ENCODE measurements at places on chromosomes 12 and 14.

- DNase-seq = no peak
These were observed 25.0 kb downstream of the YAF2 start for GRCh38 chr12:42213023-42213422.

GRCh38 chr14:52269982-52270381 is 2.5 kb downstream of the PTGDR start:
- no peak for DNase-seq

DNA sequence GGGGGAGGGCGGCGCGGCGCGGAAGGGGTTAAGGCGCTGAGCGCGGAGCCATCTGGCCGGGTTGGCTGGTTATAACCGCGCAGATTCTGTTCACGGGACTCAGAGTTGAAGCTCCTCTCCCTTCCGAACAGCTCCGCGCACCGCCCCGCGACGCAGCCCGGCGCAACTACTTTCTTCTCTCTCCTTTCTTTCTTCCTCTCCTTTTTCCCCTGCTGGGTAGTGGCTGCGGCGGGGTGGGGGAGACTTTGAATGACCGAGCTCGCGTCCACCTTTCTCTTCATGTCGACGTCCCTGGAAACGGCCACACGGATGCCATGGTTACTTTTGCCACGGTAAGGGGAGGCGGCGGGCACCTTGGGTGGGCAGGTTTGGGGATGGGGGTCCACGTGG is at the start of gene NTF3:
Gene NTF3 (plus strand): TSS at position 98 of the 390 bp plus-strand sequence. CDS start 217 bp downstream, at position 315.
- no peak for DNase-seq

- no peak for DNase-seq
These were observed at the start of gene AKAP6 for GRCh38 chr14:32329146-32329545. AKAP6 (plus strand) TSS chr14:32329298; CDS start chr14:32433494, 104,196 bp downstream.

DNA sequence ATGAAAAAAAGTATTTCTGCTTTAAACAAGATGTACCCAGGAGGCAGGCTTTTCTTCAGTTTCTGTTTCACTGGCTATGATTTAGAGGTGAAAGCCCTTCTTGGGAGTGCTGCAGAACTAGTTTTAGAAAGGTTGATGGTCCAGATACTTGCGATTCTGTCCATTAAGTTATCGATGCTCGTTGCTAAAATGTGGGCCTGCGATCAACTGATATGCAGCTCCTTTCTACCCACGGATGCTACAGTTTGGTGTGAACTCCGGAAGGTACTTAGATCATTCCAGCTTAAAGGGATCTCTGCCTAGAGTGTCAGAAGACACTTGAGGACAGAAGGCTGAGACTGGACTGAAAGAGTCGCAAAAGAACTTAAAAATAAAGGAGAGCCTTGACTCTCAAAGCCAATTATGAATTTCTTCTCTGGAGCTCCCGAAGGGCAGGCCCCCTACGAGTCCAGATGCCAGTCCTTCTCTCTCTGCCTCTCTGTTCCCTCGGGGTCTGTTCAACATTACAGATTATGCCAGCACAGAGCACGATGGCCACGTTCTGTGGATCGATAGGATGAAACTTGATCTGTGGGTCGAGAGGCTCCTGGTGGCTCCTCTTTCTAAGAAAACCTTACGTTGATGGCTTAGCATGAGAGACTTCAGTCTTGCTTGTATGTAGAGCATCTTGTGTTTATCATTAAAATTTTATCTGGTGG is 40.0 kb downstream of the FBXW8 start:
- no peak for DNase-seq

DNA sequence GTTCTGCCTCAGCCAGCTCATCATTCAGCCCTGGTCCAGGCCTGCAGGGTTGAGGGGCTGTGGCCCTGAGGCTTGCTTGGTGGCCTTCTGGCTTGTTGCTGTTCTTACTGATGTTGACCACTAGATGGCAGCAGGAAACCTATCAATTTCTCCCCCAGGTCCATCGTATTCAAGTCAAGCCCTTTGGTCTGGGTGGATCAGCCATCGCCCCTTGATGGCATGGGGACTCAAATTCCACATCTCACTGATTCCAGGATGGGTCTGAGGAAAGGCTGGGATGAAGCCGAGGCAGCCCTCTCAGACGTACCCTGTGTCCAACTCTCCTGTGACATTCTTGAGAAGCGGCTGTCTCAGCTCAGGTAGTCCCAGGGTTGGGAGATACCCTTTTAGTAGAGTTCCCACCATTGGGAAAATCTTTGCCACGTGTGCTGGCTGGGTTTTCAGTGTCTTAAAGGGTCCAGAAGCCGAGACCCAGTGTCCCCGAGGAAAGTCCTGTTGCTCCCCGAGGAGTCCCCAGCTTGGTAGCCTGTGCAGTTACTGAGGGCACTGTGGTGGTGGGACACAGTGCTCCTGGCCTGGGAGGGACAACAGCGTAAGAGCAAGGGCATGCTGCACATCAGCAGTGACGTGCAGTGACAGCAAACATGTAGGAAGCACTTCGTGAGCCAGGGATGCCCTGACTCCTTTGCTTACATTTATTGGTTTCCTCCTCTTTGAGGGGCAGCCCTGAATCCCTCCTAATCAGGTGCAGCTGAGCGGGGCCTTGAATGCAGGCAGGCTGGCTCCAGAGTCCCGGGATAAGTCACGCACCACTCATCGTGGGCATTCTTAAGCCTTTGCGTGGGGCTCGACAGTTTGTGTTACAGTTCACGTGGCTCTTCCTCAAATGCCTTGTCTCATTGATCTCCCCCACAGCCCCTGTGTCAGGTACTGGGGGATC is 58.6 kb downstream of the TSPAN9 start:
- no peak for DNase-seq

GRCh38 chr14:72217135-72217534 is 284.9 kb downstream of the RGS6 start:
- no peak for DNase-seq

- no peak for DNase-seq
These were observed 2.2 kb upstream of the ZC2HC1C start for GRCh38 chr14:75067212-75067611.

DNA sequence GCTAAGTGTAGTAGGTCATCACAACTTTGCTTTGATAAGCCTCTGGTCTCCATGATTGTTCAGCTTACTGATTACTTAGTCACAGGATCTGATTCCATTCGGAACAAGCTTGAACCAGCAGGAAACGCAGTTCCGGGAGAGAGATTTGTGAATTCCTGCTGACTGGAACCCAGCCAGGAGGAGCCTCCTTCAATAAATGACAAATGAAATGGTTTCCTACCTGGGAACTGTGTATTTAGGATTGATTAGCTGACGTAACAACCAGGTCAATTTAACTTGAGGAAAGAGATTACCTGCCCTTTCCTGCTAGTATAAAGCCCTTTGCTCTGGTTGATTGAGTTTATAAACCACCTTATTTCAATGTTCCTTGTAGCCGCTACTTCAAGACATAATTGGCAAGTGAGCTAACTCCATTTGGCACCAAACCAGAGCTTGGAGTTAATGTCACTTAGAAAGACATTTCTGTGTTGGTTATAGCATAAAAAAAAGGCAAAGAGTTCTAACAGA is 35.1 kb upstream of the KCNH3 start:
- DNase-seq = no peak

- no peak for DNase-seq
These were observed 9.4 kb downstream of the IGF1 start for GRCh38 chr12:102470945-102471344.

DNA sequence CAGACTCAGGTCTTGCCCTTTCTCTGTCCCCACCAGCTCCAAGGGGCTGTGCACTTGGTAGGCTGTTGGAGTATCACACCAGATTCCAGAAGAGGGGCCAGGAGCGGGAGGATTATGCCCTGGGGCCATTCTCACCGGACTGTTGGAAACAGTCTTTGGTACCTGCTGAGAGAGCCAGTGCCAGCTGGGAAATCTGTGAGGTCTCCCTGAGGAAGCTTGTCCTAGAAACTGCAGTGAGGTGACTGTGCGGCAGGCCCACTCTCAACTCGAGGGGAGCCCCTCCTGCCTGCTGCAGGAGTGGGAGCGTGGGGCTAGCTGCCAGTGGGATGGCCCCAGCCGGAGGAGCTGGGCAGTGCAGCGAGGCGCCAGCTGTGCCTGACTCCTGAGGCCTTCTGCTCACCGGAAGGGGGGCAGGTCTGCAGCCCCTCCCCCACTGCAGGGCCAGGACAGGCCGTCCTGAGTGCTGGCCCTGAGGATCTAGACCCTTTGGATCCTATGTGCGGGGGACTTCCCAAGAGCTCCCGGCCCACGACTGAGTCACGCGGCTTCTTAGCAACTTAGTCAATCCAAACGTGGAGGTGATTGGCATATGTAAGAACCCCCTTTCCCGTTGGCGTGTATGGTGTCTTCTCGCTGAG is 295.2 kb downstream of the CACNA1C start:
- no peak for DNase-seq

DNA sequence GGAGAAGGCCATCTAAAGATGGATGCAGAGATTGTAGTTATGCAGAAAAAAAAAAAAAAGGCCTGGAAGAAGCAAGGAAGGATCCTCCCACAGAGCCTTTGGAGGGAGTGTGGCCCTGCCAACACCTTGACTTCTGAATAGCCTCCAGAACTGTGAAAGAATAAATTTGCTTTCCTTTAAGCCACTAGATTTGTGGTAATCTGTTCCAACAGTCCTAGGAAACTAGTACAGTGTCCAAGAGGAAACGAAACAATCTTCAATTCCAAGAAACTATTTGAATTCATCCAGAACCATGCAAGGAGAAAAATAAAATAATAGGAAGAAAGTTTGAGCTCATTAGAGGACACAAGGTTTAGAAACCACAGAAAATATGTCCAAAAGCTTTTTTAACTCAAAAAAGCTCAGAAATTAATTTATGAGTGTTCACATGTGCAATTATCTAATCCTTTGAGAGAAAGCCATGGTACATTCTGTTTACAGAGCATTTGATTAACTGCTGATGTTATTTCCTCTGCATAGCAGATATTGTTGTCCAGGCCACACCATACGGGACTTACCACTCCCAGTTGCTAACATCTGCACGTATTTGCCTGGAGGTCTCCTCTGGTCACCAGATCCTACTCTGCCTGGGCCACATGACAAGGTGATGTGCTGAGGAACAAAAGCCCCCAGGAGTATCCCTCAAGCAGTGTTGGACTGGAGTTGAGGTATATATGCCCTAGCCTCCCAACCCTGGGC is 30.0 kb upstream of the STAB2 start:
- DNase-seq = no peak

DNA sequence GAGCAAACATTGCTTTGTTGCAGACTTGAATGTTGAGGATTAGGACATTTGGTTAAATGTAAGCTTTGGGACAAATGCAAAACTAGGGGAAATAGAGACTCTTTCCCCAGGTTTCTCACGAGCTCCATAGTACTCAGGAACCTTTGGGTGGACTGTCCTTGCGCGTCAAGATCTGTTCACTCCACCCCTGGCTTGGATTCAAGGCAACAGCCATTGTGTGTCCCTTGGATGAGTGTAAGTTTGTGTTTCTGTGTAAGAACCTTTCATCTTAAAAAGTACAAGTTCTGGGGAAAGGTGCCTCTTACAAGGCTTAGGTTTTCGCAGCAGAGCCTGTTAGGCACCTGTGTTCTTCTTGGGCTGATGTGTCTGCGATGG is 3.7 kb downstream of the SUSD6 start:
- no peak for DNase-seq

GRCh38 chr12:56267443-56268071 is 815 bp downstream of the COQ10A start:
- DNase-seq = no peak

DNA sequence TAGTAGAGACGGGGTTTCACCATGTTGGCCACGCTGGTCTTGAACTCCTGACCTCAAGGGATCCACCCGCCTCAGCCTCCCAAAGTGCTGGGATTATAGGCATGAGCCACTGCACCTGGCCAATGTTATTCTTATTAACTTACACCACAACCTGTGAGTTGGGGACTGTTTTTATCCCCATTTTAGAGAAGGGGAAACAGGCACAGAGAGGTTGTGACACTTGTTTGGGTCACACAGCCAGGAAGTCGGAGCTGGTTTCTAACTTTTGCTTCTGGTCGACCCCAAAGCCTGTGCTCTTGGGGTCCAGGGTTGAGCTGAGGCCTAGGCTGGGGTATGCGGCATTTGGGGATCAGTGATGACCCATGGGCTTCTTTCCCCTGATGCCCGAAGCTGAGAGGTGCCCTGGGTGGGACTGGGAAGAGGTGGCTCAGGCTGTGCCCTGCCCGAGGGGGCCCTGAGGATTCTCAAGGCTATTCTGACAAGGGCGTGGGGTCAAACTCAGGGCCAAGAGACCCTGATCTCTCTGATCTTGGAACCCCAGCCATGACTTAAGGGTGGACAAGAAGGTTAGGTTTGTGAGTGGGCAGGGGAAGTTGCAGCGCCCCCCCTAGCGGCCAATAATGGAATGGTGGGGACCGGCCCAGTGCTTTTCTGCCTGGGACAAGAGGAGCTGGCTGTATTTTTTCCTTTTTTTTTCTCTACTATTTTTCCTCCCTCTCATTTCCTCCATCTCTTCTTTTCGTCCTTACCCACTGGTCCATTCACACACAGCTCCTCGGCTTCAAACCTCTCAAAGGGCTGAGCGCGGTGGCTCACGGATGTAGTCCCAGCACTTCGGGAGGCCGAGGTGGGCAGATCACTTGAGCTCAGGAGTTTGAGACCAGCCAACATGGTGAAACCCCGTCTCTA is 3.0 kb downstream of the SDSL start:
- peak; percentile 9 for DNase-seq

DNA sequence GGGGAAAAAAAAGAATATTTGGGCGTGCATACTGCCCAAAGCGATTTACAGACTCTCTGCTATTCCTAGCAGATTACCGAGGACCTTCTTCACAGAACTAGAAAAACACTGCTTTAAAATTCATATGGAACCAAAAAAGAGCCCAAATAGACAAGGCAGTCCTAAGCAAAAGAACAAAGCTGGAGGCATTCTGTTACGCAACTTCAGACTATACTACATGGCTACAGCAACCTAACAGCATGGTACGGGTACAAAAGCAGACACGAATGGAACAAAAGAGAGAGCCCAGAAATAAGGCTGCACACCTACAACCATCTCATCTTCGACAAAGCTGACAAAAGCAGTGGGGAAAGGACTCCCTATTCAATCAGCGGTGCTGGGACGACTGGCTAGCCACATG is 56.7 kb downstream of the TRAF3 start:
- DNase-seq = no peak

- DNase-seq = no peak
These were observed 21.6 kb downstream of the ATF1 start for GRCh38 chr12:50785406-50786001.

DNA sequence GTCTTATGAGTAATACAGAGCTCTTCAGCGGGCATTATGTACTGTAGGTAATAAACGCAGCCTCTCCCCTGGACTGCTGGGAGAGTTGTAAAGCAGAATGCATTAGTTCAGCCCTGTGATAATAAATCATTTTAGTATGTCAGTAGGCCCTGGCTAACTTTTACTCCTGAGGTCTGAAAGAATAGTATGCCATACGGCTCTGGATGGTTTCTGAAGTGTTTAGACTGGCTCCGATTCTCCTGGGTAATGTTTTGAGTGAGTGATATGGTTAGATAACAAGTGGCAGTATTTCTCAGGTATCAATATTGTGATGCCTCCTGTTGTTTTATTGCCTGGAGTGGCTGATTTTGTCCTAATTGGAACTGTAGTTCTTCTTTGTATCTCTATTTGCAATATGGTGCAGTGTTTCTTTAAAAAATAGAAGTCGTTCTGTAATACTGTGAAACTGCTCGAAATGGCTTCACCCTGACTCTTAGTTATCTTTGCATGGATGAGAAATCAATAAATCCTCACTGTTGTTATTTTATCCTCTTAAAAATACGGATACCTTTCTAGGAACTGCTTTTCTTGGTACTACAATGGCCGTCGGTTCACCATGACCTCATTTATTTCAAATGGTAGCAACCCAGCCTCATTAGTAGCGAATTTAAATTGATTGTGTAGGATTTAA is 100.2 kb downstream of the PDZRN4 start:
- no peak for DNase-seq
